ENCODE measurements at places on chromosomes 2 and 18. TPM values are rescaled to one million over a fixed set of nuclear protein-coding genes. Genes with fewer than 3 reads are reported as not detected.

MYOM1 gene
- 8.1 TPM for total RNA-seq

CLEC4F gene
- not detected for total RNA-seq

WDCP gene
- total RNA-seq: 6.3 TPM

ATOH8 gene
- 170 TPM for total RNA-seq

FEV gene
- total RNA-seq: not detected

ACMSD gene
- not detected for total RNA-seq

MROH2A gene
- not detected for total RNA-seq

- DNase-seq: no peak
These were observed 222.6 kb upstream of the LRRTM1 start for GRCh38 chr2:80527119-80527518.

DNA sequence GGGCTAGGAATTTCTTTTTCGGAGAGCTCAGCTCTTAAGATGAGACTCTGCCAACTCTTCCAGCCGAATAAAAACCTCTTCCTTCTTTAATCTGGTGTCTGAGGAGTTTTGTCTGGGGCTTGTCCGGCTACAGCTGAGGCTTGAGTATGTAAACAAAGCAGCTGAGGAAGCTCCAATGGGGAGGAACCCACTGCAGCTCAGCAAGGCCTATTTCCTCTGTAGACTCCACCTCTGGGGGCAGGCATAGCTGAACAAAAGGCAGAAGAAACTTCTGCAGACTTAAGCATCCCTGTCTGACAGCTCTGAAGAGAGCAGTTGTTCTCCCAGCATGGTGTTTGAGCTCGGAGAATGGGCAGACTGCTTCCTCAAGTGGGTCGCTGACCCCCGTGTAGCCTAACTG is 838.7 kb downstream of the CCDC85A start:
- no peak for DNase-seq

GRCh38 chr18:77131652-77132368 is 773 bp downstream of the MBP start:
- DNase-seq: peak; percentile 48

DNA sequence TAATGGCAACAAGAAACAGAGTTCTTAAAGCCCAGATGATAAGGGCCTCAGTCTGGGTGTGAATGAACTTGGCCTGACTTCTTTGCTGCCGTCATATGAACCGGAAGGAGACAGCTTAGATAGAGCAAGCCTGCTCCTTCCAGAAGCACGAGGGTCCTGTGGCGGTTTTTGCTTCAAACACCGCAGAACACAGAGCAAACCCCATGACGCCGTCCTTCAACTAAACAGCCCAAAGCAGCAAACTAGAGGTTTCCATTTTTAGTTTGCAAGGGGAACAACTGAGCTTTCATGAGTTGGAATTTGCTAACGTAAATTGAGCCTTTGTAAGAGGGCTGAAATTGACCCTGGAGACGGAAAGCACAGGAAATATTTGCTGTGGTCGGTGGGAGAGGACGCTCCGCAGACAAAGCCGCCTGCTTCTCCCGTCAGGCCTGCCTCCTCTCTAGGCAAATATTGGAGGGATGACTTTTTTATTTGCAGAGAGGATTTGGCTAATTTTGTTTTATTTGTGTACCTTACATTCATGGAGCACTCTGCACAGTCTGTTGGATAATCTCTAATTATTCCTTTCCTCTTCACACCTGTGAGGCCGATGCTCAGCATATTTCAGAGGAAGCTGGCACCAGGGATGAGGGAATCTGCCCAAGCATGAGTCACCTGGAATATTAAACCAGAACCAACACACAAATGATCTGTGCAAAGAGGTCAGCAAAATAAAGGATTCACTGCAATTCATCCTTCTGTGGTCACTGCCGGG is 134.0 kb upstream of the NCK2 start:
- no peak for DNase-seq

- DNase-seq: no peak
These were observed 38.3 kb upstream of the ATP6V1B1 start for GRCh38 chr2:70897203-70897976.

DNA sequence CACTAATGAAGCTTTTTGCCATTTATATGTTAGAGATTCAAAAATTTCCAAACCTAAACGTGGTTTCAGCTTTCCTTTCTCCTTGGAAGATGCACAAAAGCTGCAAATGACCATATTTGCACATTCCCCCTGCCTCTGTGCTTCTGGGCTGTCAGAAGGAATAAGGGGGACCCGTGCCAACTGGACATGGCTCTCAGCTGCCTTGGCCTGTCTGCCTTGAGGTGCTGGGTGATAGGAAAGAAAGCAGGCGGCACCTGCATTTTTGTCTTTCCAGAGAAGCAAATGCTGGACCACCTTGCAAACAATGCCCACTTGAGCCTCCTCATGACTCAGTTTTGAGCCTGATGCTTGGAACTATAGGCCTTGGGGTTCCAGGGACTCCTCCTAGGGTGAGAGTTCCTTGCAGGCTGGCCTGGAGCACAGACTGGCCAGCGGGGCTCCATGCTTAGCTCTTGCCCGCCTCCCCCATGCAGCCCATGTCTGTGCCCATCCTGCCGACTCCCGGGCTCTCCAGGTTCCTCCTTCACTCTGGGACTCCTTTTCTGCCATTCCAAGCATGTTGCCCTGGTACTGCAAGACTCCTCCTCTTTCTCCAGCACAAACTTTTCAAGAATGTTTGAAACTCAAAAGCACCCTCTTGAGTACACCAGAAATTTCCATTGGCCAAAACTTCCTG is 109.0 kb upstream of the EPAS1 start:
- no peak for DNase-seq

- peak; percentile 21 for DNase-seq
These were observed 650.1 kb downstream of the SLC4A3 start for GRCh38 chr2:220277445-220277975.

GRCh38 chr18:75185460-75185859 is 23.5 kb downstream of the PTGR3 start:
- no peak for DNase-seq

DNA sequence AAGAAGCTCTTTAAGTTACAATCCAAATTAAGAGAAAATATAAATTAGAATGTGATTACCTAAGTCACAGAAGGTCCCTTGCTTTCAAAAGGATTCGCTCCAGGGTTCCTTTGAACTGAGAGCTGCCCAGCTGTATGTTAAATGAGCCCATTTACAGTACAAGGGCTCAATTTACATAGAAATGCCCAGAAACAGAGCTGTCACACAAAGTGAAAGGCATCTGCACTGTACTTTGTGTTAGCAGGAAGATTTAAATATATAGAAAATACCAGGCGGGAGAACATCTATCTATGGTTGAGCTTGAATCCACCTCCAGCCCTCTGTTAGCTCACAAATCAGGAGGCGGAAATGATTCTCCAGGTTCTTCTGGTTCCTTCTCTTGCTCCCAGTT is 272.9 kb downstream of the PAX3 start:
- DNase-seq: no peak

- peak; percentile 88 for DNase-seq
These were observed at the start of gene TMSB10 for GRCh38 chr2:84905181-84906107. Gene TMSB10 (plus strand): TSS chr2:84905656.

DNA sequence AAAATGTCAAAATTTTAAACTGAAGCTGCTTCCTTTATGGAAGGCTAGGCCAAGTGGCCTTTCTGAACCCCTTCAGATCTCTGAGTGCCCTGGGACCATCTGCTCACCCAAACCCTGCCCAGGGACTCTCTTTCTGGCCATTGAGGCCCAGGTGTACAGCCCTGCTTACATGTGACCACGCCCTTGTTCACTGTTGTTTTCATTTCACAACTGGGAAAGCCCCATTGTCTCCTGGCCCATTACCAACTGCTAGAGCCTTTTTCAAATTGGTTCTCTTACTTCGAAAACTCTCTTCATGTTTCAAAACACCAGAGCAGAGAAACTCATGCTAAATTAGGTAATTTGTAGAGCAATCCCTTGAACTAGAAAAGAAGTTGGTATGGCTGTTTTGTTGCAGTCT is 219.5 kb upstream of the TANK start:
- no peak for DNase-seq

DNA sequence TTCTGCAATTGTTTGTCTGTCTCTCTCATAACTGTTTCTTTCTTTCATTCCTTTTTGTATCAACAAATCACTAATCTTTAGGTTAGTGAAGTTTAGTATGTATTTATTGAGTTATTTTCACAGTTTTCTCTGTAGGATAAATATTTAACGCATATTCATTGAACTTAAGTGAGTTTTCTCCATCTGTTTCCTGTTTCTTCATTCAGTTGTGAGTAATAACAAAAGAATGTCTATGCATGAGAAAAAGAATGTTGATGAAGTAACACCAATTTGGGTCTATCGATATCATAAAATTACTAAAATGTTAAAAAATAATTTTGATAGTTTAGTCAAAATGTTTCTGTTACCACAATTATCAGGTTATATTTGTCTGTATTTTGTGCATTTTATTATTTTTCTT is 948.0 kb downstream of the DSC3 start:
- DNase-seq: no peak

DNA sequence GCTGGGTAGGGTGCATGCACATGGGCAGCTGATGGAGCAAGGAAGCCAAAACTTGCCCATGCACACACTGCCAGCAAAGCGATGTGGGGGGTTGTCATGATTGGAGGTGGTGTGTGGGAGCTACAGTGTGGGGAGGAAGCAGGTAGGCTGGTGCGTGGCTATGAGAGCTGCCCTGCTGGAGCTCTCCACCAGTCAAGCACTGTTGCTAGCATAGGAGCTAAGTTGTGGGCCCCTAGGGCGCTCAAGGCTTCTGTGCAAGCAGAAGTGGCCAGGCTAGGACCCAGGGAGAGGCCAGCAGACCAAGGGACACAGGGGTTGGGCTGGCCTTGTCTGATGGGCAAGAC is 20.2 kb downstream of the EHBP1 start:
- DNase-seq: no peak

DNA sequence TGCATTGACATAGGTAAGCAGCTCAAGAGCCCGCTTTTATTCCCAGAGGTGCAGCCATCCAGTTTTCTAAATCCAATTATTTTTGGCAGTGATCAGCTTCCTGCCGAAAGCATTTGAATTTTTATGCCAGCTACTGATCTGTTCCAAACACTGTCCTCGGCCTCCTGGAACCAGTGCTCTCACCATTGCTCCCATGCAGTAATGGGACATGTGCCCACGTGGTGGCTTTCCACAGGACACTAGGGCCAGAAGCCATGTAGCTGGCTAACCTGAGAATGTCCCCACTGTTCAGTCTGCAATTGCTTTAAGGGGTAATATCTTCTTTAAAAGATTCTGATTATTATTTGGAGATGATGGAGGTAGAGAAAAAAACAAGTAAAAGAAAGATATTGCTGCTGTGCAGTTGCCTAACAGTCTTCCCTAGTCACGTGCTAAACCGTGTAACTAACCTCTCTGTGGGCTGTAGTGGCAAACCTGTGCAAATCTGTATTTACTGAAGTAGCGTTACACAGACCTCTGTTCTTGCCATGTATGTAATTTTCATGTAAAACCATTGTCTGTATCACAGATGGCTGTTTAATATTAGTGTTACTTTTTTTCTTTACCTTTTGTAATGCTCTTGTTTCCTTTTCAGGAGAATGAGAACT is 13.0 kb downstream of the GRHL1 start:
- no peak for DNase-seq

DNA sequence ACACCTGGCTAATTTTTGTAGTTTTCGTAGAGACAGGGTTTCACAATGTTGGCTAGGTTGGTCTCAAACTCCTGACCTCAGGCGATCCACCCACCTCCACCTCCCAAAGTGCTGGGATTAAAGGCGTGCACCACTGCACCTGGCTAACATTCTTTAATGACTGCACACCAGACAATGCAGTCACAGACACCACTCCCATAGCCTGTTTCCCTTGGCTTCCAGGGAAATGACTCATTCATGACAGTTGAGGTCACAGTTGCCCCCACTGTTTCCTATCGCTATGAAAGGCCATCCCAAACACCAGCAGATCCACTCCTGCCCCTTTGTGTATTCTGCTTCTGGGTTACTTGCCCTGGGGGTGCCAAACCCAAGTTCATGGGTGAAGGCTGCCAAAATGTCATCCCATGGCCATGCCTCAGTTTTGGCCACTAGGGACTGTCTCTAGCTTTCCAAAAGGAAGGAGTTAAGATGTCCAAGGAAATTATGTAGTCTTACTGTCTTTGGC is 8.7 kb downstream of the CHMP1B start:
- DNase-seq: no peak

DNA sequence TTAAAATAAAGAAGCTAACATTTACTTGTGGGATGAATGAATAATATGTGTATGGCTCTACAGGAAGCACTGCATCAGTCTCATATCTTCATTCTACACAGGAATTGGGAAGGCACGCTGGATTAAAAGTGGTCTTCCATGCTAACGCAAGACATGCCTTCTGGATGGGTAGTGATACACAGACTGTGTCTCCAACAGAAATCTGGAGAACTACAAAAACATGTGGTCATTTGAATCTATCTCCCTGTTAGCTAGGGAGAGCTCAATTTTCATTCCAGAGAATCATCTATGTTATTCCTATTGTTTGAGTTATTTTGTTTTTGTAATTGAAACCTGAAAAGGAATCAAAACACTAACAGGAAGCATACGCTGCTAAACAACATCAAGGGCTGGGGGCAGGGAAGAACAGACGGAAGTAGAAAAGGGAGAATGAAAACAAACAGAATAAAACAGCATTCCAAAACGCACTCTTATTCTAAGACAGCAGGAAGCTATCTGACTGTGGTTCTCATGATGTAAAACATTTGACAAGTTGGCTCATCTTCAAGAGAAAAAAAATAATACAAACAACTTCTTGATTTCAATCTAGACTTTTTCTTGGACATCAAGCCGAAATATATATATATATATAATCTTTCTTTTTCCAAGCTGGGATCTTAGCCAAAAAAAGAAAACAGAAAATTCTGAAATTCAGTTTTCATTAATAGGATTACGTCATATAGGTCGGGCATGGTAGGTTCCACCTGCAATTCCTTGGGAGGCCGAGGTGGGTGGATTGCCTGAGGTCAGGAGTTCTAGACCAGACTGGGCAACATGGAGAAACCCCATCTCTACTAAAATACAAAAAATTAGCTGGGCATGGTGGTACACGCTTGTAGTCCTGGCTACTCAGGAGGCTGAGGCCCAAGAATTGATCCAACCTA is 31.5 kb upstream of the ASNSD1 start:
- DNase-seq: no peak
